Renal pelvis (tissue), 12 donors: ENCODE measurements at places on chromosomes 11 and 22.

DNA sequence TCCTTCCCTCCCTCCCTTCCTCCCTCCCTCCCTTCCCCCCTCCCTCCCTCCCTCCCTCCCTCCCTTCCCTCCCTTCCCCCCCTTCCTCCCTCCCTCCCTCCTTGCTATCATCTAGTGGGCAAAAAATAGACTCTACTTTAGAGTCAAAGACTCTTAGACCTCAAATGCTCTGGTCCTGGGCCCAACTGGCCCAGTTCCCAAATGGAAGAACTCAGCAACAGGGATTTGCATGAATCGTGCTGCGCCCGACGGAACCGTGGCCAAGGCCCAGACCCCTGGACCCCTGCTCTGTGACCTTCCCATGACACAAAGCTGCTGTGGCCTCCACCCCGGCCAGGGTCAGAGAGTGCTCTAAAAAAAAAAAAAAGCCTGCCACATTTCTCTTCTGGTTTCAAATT, 97.4 kb downstream of the WNT7B start:
- DNase-seq, result no peak

DNA sequence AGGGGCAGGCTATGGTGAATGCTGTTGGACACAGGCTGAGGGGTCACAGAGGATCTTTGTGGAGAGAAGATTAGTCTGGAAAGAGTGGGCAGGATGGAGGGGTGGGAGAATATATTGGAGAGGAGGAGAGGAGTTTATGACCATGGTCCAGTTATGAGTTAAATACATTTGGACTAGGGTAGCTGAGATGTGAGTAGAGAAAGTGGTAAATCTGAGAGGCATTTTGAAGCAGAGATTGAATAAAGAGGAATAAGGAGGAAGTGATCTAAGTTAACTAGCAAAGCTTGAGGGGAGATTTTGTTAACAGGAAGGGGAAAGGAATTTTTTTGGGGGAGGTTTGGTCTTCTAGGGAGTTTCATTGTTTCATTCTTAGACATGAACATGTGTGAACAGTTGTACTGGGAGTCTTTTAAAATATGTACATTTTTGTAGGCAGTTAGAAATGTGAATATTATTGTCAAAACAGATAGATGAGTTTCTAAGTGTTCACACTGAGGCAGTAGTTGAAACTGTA, 43.1 kb upstream of the EED start:
- DNase-seq, result no peak

DNA sequence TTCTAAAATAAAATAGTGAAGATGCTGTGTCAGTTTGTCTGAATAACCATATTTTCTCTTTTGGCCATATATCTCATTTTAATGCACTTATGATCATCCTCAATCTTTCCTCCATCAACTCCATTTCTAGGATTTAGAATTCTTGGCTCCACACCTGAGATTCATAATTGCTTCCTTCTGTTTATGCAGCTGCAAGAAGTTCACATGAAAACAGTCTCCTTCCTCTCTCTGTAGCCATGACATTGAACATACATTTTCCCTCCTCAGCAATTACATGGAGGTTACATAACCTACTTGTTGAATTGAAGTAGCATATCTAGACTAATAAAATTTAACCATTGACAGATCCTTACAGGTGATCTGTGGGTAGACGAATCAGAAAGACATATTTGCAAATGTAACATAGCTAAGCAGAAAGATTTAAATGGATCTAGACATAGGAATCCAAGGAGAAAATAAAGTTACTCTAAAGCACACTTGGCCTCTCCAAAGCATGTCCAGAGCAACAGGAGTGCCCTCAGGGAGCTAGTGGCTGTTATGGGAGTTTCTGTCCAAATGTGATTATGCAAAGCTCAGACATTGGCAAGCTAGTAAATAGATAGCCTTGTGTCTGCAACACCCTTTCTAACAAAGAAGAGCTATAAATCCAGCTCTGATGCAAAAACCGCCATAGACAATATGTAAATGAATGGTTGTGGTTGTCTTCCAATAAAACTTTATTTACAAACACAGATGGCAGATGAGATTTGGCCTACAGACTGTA, 119.9 kb upstream of the MPPED2 start:
- no peak for DNase-seq

- no peak for DNase-seq
Observed at GRCh38 chr11:105975128-105975527, 46.9 kb downstream of the MSANTD4 start.

DNA sequence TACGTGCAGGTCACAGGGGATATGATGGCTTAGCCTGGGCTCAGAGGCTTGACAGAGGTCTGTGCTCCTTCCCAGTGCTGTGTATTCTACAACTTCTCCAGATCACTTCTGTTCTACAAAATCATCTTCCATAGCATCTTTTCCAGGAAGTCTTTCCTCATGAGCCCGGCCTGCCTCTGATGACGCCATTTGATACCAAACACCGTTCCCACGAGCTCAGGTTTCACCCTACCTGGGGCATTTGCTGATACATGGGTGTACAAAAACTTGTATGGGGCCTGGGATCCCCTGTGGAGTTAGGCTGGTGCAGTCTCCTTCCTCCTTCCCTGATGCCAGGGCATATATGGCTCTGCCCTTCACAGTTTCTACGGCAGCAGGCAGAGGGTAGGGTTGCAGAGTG, 78.7 kb downstream of the NECTIN1 start:
- no peak for DNase-seq

- DNase-seq, result no peak
Observed at GRCh38 chr11:72673943-72674828, at the start of gene PDE2A. Gene PDE2A, minus strand, starts transcription at chr11:72674422. Its CDS starts 215 bp downstream, at chr11:72674207.

- DNase-seq, result no peak
Observed at GRCh38 chr11:78851878-78852586, 277.4 kb upstream of the NARS2 start.

DNA sequence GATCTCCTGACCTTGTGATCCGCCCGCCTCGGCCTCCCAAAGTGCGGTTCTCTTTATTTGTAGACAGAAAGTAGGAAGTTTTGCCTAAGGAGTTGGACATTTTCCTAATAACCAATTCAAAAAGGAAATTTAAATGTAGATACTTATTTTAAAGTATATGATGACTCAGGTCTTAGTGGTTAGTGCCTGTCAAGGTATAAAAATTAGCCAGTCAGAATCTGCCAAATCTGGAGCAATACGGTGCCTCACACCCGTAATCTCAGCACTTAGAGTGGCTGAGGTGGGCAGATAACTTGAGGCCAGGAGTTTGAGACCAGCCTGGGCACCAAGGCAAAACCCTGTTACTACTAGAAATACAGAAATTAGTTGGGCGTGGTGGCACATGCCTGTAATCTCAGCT, 86.7 kb upstream of the RASSF10 start:
- DNase-seq, result no peak

DNA sequence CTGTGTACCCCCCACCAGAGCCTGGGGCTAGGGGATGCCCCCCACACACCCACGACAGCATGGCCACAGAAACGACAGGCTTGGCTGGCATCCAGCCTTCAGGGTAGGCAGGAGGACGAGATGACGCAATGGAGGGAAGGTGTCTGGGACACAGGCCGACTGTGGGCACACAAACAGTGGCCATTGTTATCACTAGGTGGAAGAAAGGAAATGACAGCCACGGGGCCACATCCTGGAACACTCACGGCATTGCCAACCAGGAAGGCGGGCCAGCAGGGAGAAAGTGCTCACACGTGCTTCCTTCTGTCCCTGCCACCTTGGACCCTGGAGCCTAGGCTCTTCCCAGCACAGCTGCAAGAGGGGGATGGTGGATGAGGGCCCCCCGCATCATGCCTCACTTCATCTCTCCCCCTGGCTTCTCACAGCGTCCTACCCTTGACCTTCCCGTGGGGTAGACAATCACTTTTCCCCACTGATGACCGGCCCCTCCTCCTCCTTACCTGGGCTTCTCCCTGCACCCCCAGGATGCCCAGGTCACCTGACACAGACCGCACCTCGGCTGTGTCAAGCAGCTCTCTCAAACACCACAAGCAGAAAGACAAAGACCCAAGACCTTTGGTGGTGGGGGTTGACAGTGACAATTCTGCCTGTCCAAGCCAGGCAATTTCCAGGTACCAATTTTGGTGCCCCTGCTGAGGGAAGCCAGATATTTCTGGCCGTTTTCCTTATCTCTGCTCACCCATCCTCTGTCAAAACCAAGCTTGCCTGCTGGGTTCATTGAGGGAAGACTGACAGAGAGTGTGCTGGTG, 8.6 kb downstream of the PLA2G6 start:
- DNase-seq, result no peak

DNA sequence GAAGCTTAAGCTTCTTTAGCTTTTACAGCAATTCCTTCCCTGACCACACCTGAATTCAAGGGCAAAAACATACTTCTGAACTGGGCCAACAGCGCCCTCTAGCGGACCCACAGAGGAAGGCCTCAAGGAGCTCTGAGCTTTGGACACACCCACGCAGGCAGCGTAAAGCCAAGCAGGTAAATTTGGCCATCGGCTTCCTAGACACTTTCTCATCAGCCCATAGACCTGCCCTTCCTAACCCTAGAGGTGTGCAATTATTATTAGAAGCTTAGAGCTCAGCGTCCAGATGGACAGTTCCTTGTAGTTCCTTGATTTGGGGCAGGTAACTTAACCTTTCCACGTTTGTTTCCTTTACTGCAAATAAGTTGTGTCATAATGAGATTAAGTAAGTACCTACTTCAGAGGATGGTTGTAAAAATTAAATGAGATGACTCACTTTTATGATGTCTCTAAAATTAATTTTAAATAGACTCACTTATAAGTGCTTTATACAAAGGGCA, 25.7 kb upstream of the HMGXB4 start:
- DNase-seq, result peak; percentile 77

- peak; percentile 96 for DNase-seq
Observed at GRCh38 chr22:20079745-20080444, at the start of gene DGCR8. Gene DGCR8, plus strand, starts transcription at chr22:20080241. Its CDS starts 5,723 bp downstream, at chr22:20085964.

- no peak for DNase-seq
Observed at GRCh38 chr11:93736129-93736528, 5.2 kb downstream of the TAF1D start.

DNA sequence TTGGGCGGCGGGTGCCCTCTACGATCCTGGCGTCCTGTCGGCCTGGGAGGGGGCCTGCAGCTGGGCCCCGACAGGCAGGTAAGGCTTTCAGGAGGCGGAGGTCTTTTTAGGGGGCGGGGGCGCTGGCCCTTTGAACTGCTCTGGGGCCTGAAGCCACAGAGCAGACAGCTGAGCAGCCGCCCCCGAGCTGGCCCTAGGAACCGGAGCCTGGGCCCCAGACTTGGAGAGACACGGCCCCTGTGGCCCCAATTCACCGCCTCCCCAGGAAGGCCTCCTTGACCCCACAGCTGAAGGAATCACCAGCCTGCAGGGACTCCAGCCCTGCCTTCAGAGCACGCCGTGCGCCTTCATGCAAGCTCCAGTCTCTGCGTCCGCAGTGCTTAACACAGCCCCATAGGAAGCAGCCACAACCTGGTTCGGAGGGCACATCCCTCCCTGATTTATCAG, 618 bp upstream of the CERK start:
- no peak for DNase-seq

DNA sequence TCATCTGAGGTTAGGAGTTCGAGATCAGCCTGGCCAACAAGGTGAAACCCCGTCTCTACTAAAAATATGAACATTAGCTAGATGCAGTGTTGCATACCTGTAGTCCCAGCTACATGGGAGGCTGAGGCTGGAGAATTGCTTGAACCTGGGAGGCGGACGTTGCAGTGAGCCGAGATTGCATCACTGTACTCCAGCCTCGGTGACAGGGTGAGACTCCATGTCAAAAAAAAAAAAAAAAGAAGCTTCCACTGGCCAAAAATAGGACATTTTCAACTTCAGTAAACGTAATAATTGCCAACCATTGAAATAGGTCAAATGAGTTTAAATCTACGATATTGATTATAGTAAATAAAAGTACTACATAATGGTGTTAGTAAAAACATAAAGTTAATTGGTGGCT, 6.8 kb downstream of the BAIAP2L2 start:
- DNase-seq, result no peak

GRCh38 chr11:68406324-68407313, 53.9 kb upstream of the PPP6R3 start:
- DNase-seq, result no peak

DNA sequence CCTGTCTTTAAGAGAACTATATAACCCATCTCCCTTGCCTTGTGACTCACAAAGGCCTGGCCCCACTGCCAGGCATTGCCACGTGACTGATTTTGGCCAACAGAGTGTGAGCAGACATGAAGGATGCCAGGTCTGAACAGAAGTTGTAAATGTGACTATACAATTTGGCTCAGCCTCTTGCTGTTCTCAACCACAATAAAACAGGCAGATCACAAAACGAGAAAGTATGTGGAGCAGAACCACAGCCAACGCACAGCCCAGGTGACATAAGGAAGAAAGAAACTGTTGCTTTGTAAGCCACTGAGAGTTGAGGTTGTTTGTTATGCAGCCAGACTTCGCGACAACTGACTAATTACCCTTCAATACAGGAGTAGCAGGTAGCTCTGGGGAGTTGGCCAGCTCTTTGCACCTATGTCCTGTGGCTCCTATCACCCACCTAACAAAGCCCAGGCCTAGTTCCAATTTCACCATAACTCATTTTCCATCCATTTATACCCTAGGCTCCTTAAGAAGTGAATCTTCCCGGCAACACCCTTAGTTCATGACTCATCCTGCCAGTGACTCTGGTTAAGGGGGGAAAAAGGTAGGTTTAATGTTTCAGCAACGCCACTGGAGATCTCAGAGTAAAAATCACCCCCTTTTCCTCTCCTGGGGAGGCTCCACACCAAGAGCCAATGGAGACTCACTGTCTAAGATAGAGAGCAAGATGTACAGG, 53.7 kb downstream of the GALNT18 start:
- no peak for DNase-seq

DNA sequence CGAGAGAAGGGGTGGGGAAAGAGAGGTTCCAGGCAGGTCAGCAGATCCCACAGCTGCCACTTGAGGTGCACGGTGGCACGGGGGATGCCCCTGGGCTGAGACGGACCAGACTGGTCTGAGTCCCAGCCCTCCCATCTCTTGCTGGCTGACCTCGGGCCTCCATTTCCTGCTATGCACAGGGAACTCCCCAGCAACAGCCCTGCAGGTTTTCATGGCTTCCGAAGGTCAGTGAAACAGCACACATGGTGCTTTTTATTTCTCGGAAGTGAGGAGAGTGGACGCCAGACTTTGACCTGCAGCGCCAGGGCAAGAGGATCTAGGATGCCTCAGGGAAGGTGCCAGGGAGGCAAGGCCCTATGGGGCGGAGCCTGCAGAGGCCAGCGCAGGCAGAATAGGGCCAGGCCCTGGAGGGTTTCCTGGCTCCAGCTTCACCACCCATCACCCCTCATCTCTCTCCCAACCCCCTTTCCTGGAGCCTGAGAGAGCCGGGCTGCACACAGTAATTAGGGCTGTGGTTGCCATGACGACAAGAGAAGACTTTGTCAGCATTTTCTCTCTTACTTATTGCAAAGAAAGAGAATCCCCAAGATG, 29.5 kb downstream of the SLC22A12 start:
- DNase-seq, result peak; percentile 85
